SK-MEL-5 (cell line): ENCODE measurements at places on chromosomes 13 and 19. TPM values are rescaled to one million over a fixed set of nuclear protein-coding genes. Genes with fewer than 3 reads are reported as not detected.
A peak's percentile ranks its signal among the peaks of the same experiment; 100 is the strongest.

GRCh38 chr19:293436-294110 is 2.4 kb upstream of the PLPP2 start:
- no peak for DNase-seq

DNA sequence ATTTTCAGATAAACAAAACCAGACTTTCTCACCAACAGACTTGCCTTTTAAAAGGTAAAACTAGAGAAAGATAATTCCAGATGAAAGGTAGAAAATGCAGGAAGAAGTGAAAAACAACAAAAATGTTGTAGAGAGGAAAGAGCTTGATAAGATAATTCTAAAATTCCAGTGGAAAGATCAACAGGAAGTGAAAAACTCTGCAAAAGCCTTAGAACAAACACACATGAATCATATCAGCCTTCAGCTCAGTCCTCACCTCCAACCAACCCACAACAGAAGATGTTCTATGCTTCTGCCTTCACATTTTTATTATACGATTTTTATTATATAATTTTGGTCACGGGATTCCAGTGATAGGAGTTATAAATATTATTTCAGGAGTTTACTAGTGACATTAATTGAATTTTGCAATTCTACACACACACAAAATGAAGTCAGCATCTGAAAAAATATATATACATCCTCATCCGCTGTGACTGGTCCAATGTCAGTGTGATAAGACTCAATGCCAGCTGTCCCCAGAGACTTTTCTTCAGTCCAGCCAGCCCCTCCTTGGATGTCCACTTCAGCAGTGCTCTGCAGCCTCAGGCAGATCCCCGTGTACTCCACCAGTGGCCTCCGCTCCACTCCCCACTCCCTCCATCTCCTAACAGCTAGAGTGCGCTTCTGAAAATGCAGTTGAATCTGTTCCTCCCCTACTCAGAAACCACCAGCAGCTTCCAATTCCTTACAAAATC is 57.9 kb downstream of the GADD45B start:
- no peak for DNase-seq

- no peak for DNase-seq
Measured at GRCh38 chr19:19321141-19321577, 530 bp downstream of the MAU2 start.

ZNF836 gene
- total RNA-seq = 2.2 and 4.6 TPM in 2 replicates

ANGPTL8 gene
- total RNA-seq = not detected in 2 replicates

- DNase-seq = no peak
Measured at GRCh38 chr13:88097541-88097940, 426.4 kb downstream of the SLITRK5 start.

ANKRD24 gene
- 0.05 and 0.16 TPM in 2 replicates for total RNA-seq

GRCh38 chr19:46196410-46197124 is 33.0 kb upstream of the IGFL1 start:
- DNase-seq = no peak

GRCh38 chr13:42477596-42478190 is 96.3 kb upstream of the TNFSF11 start:
- DNase-seq = no peak

GRCh38 chr13:37065890-37066526 is 6.5 kb upstream of the SUPT20H start:
- no peak for DNase-seq

GRCh38 chr19:19475015-19475765 is 40.2 kb downstream of the TSSK6 start:
- DNase-seq = no peak

- DNase-seq = no peak
Measured at GRCh38 chr19:39983695-39984300, 12.8 kb downstream of the PSMC4 start.

DNA sequence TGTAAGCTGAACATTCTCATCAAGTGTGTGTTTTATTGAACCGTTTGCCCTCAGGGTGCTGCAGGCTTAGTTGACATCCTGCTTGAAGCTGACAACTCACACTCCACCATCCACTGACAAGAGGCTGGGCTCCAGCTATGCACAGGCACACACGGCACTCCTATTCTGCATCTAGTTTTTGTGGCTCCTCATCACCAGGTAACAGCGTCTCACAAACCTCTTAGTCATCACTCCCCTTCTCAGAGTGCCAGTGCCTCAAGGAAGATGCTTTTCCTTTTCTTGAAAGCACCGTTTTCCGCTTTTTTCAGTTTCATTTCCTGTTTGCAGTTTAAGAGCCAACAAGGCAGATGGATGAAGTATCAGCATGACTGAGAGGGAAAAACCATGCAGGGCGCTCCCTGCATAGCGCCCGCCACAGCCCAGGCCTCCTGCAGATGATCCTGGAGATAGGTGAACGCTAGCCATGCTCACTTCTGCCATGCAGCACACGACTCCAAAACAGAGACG is 491.2 kb downstream of the COG6 start:
- no peak for DNase-seq

- no peak for DNase-seq
Measured at GRCh38 chr13:51237887-51238286, 15.7 kb downstream of the FAM124A start.

DNA sequence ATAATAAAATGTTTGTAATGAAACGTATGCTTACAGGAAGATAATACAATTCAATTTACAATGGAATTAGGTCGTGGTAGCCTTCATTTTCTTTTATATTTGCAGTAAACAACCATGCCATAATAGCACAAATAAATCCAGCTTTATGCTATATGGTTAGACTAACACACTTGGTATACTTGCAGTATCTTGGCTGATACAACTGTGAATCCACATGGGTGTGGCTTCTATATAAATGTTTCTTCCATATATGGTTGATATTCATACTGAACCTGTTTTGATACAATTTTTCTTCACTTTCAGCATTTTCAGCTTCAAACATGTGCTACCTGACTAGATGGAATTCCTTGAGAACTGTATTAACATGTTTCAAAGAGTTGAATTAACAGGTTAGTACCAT is 20.4 kb upstream of the SPRY2 start:
- peak; percentile 6 for DNase-seq

DNA sequence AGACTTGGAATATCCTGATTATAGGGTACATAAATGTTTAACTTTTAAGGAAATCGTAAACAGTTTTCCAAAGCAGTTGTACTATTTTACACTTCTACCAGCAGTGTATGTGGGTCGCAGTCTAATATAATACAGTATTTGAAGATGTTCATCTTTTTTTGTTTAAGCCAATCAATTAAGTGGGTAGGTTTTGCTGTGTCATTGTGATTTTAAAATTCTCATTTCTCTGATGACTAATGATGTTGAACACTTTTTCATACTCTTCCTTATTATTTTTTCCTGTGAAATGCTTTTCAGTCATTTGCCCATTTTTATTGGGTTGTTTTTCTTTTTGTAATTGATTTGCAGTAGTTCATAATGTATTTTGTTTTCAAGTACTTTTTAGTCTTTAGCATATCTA is 2689.7 kb downstream of the PCDH9 start:
- no peak for DNase-seq

IPO5 gene
- total RNA-seq = 153 and 154 TPM in 2 replicates

APLP1 gene
- 9.2 and 13.5 TPM in 2 replicates for total RNA-seq

DNA sequence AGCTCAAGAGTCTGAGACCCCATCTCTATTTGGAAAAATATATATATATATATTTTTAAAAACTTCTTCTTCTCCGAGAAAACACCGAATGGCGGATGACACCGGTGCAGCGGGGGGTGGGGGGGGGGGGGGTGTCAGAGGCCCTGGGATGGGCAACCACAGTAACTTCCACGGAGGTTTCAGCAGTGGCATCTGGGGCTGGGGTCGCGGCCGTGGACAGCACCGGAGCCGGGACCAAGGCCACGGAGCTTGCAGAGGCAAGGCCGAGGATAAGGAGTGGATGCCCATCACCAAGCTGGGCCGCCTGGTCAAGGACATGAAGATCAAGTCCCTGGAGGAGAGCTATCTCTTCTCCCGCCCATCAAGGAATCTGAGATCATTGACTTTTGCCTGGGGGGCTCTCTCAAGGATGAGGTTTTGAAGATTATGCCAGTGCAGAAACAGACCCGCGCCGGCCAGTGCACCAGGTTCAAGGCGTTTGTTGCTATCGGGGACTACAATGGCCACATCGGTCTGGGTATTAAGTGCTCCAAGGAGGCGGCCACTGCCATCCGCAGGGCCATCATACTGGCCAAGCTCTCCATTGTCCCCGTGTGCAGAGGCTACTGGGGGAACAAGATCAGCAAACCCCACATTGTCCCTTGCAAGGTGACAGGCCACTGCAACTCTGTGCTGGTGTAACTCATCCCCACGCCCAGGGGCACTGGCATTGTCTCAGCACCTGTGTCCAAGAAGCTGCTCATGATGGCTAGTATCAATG is 59.0 kb downstream of the EPS15L1 start:
- DNase-seq = no peak

GRCh38 chr19:56403261-56403660 is 871 bp upstream of the ZNF583 start:
- no peak for DNase-seq
